ENCODE measurements at places on chromosomes 5 and 9.
A peak's percentile ranks its signal among the peaks of the same experiment; 100 is the strongest.

DNA sequence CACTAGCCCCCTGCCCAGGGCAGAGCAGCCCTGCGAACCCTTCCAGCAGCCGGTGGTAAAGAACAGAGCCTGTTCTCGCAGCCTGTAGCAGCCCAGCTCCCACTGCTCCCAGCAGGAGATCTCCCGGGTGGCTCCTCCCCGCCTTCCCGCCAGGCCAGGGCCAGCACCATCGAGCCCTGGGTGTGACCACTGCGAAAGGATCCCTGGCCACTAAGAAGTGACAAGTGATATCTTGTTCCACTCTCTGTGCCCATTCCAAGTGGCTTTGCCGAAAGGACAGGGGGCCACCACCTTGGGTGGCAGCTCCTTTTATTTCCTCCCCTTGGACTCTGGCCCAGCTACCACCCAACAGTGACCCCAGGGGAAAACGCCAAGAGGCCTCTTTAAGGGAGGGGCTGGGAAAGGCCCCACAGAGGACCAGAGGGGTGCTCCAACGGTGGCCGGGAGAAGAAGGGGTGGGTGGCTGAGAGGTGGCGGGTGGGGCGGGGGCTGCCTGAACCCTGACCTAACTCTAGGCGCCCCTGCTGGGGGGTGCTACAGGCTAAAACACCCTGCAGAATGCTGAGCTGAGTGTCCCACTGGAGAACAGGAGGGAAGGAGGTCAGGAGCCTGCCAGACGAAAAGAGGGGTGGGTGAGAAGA, 1.6 kb downstream of the NACC2 start:
- DNase-seq, result no peak

- no peak for DNase-seq
Observed at GRCh38 chr9:107810461-107810961, 320.9 kb upstream of the KLF4 start.

DNA sequence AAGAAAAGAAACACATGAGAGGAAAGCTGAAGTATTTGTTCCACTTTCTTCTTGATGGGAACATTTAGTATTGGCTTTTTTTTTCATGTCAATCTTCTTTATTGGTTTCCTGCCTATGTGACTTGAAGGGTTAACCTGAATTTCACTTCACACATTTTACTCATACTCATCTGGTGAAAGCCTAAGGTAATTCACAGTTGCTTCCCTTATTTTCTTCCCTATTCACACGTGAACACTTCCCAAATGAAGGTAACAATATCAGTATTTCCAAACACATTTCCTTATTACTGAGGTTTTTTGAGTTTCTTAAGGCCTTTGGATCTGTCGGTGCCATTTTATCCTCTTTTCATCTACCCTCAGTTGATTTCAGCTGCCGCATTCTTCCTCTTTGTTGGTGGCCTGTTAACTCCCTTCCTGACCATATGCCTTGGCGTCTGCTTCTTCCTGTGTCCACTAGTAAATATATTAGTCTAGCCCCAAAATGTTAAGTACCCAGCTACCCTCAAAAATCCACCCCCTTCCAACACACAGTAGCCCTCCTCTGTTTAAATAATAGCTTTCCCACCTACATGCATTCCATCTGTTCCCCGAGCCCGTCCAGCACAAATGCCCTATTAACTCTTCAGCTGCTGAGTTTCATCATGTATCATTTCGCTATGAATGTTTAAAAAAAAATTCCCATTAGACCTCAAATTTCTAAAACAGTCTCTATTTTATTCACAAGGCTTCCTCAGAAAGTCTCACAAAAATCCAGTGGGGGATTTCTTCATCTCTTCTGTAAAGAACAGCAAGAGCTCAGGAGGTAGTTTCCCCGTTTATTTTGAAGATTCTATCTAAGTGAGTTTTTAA, 97.3 kb downstream of the USP20 start:
- no peak for DNase-seq

DNA sequence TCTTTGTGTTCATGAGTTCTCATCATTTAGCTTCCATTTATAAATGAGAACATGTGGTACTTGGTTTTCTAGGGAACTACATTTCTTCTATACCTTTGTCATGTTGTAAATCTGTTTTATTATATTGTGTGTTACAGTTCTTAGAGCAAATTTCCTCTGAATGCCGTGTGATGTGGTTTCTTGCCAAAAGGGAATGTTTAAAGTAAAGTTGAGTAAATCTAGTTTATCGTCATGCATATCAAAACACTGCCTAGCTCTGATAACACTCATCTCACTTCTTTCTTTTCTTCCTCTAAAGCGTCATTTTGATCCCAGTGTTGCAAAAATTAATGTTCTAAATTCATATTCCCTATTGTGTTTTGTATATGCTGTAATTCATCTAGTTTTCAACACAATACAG, 295.4 kb upstream of the HAPLN1 start:
- DNase-seq, result no peak

GRCh38 chr5:141560725-141561483, 57.9 kb downstream of the DIAPH1 start:
- peak; percentile 96 for DNase-seq

DNA sequence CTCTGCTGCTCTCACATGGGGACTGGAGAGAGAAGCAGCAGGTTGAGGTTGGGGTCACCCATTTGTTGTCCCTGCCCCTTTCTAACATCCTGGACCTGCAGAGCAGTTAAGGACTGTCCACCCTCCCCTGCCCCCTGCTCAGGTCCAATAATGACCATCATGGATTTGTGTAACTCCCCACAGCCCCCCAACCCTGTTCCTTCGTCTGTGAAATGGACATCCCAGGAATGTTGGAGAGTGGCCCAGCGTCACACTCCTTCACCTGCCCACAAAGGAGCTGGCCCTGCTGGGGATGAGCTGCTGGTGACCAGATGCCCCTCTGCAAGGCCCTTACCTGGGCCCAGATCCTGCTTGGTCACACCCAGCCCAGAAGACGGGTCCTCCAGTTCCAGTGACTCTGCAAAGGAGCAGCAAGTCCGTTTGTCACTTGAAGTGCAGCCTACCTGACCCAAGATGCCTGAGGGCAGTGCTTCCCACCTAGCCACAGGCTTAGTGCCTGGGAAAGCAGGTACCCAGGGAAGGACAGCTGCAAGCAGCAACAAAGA, 10.4 kb downstream of the CD74 start:
- no peak for DNase-seq

- DNase-seq, result no peak
Observed at GRCh38 chr9:128469070-128469469, 13.3 kb downstream of the ODF2 start.

GRCh38 chr5:39353717-39354399, 10.4 kb downstream of the C9 start:
- DNase-seq, result no peak

DNA sequence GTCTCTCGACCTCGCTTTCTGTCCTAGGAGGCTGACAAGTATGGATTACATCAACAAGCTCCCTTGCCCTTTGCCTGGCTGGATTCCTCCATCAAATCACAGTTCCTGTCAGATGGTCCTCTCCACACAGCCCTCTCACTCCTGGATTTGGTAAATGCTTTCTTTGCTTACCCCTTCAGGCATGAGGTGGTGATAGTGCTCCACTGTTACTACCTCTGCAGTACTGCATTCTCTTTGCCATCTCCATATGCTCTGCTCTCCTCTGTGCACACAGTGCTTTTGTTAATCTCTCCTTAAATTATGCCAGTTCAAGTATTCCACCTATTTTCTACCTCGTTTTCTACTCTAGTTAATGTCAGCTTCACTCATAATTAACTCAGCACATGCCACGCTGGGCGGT, 279.2 kb downstream of the DMAC1 start:
- no peak for DNase-seq

GRCh38 chr5:170327168-170327567, 29.6 kb upstream of the LCP2 start:
- no peak for DNase-seq

- DNase-seq, result no peak
Observed at GRCh38 chr5:118506217-118506852, 482.0 kb downstream of the DTWD2 start.

DNA sequence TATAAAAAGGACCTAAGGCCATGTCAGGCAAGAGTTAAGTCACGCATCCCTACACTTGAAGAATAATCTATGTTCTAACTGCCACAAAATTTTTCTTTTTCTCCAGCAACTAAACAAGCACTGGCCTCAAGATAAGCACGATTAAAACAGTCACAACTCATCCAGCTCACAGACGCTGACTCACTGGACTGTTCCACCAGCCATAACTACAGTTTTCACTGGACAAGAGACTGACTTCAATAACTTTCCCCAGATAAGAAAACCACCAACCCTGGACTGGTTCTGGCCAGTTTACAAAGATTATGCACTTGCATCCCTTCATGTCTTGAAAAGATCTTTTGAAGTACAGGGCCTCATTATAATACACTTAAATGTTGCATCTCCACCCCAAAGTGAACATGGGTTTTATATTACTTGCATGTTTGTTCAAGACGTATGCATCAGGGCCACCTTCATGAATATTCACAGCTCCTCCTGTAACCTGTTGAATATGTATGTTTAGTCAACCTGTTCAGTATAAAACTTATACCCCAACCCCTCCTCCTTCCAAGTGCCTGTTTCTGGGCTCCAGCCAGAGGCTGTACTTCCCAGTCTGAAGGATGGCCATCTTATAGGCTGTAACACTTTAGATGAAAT, 129.3 kb upstream of the EPB41L4A start:
- DNase-seq, result no peak

DNA sequence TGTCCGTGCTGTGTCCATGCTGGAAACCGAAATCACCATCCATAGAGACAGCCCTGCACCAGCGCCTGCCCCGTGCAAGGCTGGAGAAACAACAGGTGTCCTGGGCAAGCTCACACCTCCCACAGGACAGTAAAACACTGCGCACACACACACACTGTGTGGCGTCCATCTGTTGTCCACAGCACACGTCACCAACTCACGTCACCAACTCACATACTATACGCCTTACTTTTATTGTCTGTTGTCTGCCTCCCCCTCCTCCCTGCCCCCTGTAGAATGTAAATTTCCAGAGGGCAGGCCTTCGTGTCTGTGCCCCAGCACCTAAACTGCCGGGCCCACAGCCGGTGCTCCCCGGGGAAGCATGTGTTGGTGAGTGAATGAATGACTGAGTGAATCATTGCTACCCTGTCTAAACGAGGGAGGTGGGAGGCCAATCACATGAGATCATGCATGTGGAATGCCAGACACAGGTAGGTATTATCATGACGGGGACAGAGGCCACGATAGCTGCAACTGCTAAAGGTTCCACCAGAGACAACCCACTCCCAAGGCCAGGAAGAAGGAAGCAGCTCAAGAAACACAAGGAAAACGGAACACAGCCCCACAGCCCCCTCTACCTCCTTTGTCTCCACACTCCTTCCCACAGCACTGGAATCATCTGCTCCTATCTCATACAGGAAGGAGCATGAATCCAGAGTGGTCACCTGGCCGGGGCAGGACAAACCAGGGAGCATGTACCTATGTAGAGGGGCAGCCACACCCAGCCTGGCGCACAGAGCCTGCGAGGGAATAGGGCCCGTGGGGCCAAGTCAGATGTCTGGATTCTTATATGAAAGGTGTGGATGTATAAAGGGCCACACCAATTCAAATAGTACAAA, 41.9 kb downstream of the STK10 start:
- DNase-seq, result no peak

DNA sequence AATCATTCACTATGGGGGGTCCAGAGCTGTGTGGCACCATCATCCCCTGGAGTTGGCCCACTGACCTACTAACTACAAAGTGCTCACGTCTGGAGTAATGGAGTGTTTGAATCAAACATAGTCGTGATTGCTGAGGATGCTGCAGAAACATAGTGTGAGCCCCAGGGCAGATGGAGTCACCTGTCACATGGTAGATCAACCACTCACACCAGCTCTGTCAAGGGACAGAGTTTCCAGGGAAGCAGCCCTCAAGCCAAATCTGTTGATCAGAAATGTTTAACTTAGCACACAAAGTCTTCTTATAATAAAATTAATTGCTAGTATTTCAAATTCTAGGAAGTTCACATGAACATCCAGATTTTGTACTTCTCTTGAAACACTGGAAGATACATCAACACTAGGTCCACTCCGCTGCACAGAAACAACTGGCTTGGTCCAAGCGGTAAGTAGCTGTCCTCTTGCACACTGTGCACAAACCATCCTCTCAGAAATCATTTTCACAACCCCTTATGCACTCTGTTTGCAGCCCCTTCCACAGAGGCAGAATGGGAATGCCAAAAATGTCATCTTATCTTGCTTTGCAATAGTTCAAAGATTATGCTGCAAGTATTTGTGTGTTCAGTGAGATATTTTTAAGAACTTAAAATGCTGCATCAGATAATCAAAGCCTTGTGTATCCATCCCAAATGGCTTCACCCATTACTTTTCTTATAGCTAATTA, 191.0 kb downstream of the EPB41L4A start:
- no peak for DNase-seq

GRCh38 chr9:4921449-4921848, 63.6 kb upstream of the JAK2 start:
- DNase-seq, result no peak

GRCh38 chr9:87167161-87167560, 219.9 kb upstream of the GAS1 start:
- DNase-seq, result no peak

- DNase-seq, result no peak
Observed at GRCh38 chr5:180810959-180811622, 8.5 kb upstream of the MGAT1 start.

DNA sequence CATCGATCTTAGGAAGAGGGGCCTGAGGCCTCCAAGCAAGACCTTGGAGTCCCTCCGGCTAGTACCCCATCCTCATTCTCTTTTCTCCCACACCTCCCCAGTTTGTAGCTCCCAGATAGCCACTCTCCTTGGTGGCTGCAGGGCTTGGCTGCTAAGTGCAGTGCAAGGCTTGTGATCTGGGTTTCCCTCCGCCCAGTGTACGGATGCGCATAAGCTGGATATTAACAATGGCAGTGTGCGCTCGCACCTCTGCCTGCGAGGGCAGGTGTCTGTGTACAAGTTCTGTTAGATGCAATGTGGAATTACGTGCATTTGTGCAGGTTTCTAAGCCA, 71.0 kb upstream of the TBCA start:
- DNase-seq, result no peak

DNA sequence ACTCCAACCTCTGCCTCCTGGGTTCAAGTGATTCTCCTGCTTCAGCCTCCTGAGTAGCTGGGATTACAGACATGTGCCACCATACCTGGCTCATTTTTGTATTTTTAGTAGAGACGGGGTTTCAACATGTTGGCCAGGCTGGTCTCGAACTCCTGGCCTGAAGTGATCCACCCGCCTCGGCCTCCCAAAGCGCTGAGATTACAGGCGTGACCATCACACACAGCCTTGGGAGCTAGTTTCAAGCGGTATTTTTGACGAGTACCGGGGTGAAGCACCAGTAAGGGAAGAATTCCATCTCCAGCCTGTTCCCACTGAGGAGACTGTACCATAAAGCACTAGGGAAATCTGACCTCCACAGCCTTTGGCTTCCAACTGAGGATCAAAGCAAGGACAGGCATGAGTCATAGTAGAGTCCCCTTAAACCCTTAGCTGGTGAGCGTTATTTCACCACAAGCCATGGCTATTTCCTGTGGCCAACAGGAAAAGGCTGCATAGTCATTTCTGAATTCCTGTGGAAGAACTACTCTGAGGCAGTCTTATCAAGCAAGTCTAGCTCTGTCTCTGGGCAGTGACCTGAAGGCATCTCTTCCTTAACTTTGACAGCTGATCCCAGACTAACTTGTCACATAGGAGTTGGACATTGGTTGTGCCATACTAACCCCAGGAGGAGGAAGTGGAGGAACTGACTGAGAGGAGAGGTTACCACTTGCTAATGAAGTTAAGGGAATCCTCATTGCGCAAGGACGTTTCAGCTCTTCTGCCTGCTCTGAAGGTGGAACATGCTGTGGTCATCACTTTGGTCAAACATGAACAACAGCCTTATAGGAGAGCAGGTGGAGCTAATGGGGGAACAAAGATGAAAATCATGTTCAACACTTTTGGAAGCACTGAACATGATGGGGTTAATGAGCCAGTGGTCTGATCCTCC, 85.8 kb upstream of the DMRT1 start:
- no peak for DNase-seq

GRCh38 chr5:123094237-123094918, 5.3 kb downstream of the PRDM6 start:
- DNase-seq, result no peak
